Smooth muscle cell of the brain vasculature (primary cell): ENCODE measurements at places on chromosomes 13 and 19.

DNA sequence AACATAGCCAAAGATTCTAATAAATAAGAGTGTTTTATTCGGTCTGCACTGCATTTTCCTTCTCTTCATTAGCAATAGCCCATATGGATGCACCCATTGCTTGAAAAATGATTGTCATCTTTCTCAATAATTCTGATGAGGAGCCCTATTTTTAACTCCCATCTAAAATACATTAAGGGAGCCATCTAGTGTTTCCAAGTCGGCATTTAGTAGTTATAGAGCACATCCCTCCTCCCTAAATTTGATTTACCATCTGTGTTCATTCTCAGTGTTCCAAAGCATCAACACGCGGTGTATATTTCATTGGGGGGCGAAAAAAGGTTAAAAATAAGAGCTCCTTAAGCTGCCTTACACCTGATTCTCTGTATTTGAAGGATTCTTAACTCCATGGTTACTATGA lies 119.2 kb upstream of the IPO5 start:
- DNase-seq = no peak

DNA sequence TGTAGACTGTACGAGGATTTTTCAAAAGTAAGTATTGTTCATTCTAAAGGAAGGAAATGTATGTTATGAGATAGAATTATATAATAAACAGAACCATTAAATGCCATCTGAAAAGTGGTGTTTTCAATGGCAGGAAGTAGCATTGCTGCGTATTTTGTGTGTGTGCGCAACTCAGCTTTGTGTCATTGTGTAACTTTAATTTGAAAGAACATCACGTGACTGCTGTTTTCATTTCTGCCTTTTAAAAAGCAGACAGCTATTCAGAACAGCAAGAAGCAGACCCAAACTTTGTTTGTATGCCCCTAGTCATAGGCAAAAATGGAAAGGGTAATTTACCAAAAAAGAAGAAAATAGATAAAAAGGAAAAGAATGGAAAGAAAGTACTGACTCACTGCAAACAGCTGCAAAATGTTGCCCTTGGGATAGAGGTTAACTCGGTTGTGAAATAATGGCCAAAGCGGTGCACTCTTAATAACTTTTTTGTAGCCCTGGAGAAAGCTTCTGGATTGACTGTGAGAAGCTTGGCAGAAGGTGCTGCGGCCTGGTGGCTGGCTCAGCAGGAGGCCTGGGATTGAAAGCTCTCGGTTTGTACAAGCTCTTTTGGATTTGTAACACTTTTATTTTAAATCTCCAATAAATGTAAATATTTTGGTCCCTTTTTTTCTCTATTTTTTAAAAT lies 97.3 kb downstream of the GGACT start:
- DNase-seq = no peak

GRCh38 chr19:19278315-19278714 lies 5.2 kb upstream of the TM6SF2 start:
- DNase-seq = no peak

DNA sequence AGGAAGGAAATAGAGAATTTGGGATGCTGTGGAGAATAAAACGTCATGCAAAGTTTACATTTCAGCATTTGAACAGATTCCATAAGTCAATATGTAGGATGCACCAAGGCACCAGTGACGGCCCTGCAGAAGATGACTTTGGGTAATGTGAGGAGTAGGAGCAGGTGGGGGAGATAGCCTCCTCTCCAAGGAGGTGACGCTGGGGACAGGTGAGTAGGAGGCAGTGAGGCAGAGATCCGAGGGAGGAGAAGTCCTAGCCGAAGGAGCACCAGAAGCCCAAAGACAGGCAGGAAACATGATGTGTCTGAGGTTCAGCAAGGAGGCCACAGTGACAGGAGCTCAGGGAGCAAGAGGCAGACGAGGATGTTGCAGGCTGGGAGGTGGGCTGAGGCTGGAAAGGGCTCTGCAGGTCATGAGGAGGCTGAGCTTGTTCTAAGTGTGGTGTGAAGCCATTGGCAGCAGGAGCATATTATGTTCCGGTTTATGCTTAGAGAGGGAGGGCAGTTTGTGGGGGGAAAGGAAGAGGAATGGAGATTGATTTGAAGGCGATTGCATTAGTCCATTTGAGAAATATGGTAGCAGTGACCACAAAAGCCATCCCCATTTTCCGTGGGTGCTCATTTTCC lies 55.7 kb upstream of the C1QTNF9 start:
- DNase-seq = no peak

DNA sequence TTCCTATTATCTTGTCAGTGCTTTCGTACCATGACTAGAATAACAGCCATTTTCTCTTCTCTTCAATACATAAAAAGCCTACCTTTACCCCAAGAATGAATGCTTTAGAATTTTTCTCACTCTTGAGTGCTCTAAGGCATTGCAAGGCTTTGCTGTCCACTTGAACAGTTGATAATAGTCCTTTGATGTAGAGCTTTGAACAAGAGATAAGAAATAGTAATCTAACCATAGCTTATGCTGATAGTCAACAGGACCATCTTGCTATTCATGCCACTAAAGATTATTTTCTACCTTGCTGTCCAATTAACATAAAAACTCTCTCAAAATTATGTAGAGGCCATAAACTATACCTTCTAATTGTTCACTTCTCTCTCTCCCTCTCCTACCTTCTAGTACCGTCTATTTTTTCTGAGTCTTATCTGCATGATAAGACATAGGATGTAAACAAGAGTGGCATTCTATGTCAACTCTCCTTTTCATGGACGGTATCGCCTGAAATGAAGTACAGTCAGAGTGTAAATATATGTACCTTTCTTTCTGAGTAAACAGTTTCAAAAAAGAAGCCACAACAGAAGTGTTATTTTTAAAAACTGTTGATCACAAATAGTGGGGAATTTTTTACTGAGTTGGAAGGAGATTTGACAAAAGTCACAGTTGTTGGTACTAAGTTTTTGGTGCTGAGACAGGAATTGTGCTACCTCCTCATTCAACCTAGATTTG lies 297.9 kb downstream of the NDFIP2 start:
- no peak for DNase-seq

GRCh38 chr19:41001243-41001971 lies 10.3 kb downstream of the CYP2B6 start:
- no peak for DNase-seq

- DNase-seq = no peak
Observed at GRCh38 chr19:46009530-46010510, 13.0 kb downstream of the PGLYRP1 start.

DNA sequence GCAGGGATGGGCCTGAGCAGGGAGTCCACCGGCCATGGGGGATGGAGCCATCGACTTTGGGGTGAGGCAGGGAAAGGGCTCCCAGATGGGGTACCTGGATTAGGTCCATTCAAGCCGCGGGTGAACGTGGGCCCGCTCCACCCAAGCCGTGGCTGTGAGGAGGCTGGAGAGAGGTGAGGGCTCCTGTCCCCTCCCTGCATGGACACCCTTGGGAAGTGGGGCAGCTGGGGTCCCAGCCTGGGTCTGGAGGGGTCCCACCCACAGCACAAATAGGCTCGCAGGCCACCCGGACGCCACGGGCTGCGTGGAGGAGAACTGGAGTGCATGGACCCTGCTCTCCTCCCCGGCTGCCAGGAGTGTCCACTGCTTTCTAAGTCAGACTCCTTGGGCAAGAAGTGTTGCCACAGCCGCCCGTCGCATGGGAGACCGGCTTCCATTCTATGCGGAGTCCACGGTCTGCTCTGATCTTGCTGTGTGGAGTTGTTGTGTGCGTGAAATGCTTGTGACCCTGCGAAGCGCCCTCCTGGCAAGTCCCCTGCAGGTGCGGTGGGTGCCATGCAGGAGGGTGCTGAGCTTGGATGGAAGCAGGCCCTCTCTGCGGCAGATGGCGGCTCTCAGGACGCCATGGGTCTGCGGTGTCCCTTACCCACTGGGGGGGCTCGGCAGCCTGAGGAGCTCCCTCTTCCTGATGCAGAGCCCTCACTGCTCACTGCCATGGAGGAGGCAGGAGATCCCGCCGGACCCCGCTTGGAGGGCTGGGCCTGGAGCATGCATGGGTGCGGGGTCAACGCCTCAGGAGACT lies 2.0 kb downstream of the DAZAP1 start:
- no peak for DNase-seq

DNA sequence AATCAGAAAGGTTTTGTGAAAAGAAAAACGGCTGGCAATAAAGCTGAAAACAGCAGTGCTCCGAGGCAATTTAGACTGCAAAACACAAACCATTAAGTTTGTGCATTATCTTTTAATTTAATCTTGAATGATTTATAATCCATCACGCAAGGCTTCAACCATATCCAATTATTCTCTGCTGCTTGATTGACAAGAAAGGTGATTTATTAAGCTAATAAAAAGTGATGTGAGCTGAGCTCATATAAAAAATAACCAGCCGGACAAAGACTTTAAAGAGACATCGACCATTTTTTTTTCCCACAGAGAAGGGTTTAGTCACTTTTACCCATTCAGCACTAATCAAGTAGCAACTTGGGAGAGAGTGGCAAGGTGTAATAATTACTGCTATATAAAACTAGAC lies 33.6 kb downstream of the TSHZ3 start:
- DNase-seq = no peak

DNA sequence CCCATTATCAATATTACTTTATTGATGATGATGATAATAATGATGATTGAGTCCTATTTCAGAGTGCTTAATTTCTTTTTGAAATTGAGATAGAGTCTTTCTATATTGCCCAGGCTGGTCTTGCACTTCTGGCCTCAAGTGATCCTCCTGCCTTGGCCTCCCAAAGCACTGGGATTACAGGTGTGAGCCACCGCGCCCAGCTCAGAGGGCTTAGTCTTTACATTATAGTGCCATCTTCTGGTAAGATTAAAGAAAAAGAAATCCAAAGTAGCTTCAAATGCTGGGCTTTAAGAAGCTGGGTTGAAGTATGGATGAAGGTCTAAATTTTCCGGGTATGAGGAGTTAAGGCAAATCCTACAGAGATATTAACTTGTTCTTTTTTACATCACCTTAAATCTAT lies 3.4 kb upstream of the ZNF333 start:
- no peak for DNase-seq

DNA sequence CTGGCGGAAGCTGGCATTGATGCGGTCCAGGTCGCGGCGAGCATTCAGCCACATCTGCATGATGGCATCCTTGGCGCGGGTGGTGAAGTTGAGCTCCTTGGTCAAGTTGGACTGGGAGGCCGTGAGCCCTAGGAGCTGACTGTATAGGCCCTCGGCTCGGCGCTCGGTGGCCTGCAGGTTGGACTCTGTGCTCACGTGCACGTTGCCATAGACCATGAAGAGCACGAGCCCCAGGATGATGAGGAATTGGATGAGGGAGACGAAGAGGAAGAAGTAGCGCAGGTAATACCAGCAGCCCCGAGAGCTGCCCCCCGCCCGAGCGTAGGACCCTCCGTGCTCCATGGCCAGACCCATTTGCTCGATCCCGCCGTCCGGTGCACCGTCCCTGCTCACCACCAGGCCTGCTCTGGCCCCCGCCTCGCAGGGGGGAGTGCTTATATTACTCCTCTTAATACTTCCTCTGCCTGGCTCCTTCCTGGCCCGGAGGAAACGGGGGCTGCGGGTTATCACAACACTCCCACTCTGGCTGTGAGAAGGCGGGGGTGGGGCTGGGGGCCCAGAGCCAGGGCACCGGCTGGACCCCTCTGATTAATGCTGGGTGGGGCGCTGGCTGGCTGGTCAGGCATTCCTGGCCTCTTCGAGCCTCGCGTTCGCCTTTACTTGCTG lies at the start of gene PLVAP:
PLVAP (minus strand) TSS at position 408 of the 666 bp plus-strand sequence; CDS start at position 354, 54 bp downstream.
- DNase-seq = no peak

- no peak for DNase-seq
Observed at GRCh38 chr19:54573330-54573872, at the start of gene LILRA2. TSS of gene LILRA2 (plus strand) at chr19:54573790. CDS start at chr19:54573879, 89 bp downstream.

DNA sequence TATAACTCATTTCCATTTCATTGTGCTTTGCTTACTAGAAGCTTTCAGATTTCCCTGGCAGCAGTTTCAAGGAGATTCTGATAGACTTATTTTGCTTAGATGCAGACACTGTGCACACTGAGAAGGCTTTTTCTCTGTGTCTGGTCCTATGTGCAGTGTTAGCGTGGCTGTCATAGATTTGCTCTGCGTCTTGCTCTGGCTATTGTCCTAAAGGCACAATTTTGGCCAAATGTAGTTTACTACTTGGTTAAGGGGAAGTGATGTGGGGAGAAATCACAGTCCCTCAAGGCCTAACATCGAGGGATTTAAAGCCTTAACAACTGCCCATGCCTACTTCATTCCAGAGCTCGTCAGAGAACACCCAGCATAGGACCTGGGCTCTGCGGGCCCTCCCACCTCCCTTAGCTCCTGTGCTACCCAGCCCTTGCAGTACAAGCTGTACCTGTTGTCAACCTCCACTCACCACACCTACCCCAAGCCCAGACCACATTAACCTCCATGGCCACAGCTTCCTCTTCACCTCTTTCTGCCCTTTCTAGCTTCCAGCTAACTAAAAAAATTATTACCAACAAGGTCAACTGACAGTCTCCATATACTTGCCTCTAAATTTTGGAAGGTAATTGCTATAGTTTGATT lies 38.9 kb upstream of the KATNAL1 start:
- no peak for DNase-seq

DNA sequence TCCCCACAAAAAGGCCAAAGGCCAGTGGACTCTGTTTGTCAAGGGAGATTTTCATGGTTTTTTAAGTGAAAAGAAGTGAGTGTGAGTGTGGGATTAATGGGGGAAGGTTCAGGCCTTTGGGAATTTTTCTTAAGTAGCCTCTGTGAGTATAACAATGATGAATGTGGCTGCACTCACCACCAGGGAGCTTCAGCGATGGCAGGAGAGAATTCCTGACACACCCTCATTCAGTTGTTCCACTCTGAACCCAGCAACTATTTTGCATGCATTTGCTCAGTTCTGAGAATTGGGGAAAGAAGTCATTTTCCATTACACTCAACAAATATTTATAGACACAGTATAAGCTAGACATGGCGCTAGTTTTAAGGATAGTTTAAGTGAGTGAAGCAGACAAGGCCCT lies 117.9 kb downstream of the CCNA1 start:
- no peak for DNase-seq

DNA sequence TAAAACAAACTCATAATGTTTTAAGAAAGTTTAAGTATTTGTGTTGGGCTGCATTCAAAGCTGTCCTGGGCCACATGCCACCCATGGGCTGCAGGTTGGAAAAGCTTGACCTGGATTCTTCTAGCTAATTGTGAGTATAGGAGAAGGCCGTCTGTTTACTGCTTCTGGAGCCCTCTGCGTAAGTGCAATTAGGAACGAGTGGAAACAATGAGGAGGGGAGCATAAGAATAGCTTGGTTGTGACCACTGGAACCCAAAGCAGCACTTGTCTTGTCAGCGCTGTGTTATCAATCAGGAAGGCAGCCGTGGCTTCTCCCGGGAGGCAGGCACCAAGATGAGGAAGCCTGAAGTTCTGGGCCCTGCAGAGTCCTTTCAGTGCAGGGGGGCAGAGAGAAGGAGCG lies 110.4 kb upstream of the MBNL2 start:
- no peak for DNase-seq

GRCh38 chr13:41463838-41464602 lies 6.7 kb downstream of the RGCC start:
- no peak for DNase-seq
